ENCODE measurements at places on chromosomes 16 and 17.

GRCh38 chr16:57743886-57744641 is 8.5 kb downstream of the KATNB1 start:
- no peak overlapping the region for H3K4me3 ChIP-seq
- no peak for DNase-seq
- peaks cover 4% of the 10 kb centered on the region for H3K36me3 ChIP-seq
- H3K27ac ChIP-seq = no peak overlapping the region

DNA sequence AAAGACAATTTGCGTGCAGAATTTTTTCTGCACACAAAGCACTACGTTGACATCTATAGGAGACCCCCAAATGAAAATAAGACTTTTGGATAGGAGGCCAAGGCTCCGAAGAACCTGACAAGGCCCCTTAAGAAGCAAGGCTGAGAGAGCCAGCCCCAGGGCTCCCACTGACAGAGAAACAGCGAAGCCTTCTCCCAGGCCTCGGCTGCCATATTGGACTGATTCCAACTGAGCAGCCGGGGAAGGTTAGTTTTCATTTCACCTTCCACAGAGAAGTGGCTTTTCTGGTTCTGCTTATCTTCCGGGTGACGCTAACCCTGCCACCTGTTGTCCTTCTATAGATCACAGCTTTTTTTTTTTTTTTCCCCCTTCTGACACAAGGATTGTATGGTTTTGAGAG is 356.7 kb downstream of the SOX9 start:
- H3K36me3 ChIP-seq = no peaks in the 10 kb centered on the region
- H3K4me3 ChIP-seq = no peak overlapping the region
- no peak overlapping the region for H3K27ac ChIP-seq
- H3K4me1 ChIP-seq = no peaks in the 10 kb centered on the region

- peaks cover 40% of the 10 kb centered on the region for H3K27me3 ChIP-seq
- no peaks in the 10 kb centered on the region for H3K36me3 ChIP-seq
- H3K27ac ChIP-seq = no peak overlapping the region
- H3K4me1 ChIP-seq = peaks cover 10% of the 10 kb centered on the region
Observed at GRCh38 chr17:48647103-48647962, 21.2 kb upstream of the HOXB9 start.

DNA sequence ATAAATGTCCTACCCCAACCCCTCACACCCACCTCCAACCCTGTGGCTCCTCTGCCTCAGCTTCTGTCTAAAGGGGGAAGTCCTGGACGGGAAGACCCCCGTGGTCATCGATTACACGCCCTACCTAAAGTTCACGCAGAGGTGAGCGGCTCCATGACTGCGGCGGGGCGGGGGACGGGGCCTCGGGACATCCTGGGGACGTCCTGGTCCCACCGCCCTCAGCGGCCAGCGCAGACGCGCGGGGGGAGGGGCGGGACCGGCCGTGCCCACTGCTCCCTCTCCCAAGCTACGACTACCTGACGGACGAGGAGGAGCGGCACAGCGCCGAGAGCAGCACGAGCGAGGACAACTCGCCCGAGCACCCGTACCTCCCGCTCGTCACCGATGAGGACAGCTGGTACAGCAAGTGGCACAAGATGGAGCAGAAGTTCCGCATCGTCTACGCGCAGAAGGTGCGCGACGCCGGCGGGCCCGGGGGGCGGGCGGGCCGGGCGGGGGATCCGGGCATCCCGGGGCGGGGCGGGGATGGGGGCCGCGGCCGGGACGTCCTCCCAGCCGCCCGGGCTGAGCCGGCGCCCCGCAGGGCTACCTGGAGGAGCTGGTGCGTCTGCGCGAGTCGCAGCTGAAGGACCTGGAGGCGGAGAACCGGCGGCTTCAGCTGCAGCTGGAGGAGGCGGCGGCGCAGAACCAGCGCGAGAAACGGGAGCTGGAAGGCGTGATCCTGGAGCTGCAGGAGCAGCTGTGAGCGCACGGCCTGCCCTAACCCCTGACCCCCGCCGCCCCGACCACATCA is 6.7 kb downstream of the RUNDC3A start:
- H3K36me3 ChIP-seq = peaks cover 7% of the 10 kb centered on the region
- peak overlapping the region; percentile 51 for H3K4me3 ChIP-seq
- H3K27me3 ChIP-seq = peaks cover 15% of the 10 kb centered on the region
- H3K4me1 ChIP-seq = peaks cover 17% of the 10 kb centered on the region
